ENCODE measurements at places on chromosomes 6 and 20.

- DNase-seq = no peak
Measured at GRCh38 chr6:140747114-140747513, 1372.7 kb upstream of the CITED2 start.

DNA sequence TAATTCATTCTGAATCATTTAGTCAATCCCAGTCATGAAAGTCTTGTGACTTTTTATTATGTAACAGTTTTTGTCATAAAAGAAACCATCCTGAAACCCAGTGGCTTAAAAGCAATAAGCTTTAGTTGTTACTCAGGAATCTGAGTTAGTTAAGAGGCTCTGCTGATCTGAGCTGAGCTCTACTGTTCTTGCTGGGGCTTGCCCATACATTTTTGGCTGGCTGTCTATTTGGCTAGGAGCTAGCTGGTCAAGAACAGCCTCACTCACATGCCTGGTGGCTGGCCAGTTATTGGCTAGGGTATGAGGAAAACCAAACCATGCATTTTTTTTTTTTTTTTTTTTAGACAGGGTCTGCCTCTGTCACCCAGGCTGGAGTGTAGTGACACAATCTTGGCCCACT is 10.6 kb downstream of the TCF21 start:
- no peak for DNase-seq

DNA sequence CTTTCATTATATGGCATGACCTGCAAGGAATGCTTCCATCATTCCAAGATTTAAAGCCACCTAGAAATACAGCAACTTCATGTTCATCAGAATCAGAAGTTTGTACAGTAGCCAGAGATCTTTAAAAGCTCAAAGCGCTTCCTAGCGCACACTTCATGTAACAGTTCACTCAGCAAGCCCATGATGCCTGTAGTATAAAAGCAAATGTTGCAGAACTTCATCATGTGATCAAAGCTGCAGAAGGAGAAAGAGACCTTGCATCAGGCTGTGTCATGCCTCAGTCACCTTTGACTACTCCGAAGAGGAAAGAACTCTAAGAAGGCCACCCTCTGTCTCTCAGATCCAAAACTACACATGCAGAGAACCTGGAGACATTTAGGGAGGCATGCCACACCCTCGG is 78.5 kb downstream of the AGPAT4 start:
- DNase-seq = no peak

DNA sequence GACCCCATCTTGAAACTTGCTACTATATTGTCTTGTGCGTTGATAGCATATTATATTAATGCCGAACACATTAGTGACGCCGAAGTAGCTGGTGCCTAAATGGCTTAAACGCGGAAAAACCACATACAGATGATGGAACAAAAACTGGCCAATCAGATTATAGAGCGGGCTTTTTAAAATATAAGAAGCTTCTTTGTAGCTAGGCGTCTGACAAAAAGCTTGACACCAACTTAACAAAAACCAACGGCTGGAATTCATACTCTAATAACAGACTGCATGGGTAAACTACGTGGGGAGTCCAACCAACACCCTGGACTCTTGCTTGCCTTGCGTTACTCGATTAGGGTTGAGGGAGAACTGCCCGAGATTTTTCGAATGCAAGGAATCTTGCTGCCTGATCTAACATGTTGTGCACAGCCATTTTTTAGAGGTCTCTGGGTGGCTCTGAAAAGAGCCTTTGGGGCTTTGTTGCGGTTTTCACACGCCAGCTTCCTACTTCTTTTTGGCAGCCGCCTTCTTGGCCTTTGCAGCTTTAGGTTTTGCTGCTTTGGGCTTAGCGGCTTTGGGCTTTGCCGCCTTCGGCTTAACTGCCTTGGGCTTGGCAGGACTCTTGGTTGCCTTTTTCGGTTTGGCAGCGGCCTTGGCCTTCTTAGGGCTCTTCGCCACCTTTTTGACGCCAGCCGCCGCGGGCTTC is 45.7 kb downstream of the OR2B2 start:
- no peak for DNase-seq
